NCI-H1436 (cell line): ENCODE measurements at places on chromosomes 12 and 14.

DNA sequence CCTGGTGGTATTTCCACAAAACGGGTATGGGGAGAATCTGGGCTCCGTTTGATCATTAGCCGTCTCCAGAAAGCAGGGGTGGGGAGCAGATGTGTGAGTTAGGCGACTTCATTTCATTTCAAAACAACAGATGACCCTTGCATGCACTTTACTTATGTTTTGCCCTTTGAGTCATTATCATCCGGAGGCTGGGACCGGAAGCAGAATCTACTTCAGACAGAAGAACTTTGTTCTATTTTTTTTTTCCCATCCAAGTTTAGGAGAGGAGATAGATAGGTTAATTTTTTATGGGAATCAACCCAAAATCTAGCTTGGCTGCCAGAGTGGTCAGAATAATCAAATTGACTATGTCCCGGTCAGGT lies 31.3 kb upstream of the CMAS start:
- DNase-seq, result no peak

GRCh38 chr12:110896559-110896958 lies 23.8 kb downstream of the MYL2 start:
- DNase-seq, result no peak

- DNase-seq, result no peak
Measured at GRCh38 chr12:77161944-77162343, 96.6 kb upstream of the E2F7 start.

DNA sequence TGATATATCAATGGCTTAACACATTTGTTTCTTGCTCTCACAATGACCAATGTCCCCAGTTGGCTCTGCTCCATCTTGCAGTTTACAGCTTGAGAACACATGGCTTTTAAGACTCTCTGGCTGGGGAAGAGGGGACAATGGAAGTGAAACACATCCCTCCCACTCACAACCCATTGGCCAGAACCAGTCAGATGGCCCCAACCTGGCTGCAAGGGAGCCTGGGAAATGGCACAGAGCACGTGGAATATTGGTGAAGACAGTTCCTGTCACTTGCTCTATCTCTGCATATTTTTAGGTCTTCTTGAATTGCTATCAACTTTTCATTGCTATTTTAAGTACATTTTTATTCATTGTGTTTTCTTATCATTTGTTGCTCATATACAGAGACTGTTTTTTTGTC lies 345.4 kb downstream of the MED13L start:
- DNase-seq, result no peak

DNA sequence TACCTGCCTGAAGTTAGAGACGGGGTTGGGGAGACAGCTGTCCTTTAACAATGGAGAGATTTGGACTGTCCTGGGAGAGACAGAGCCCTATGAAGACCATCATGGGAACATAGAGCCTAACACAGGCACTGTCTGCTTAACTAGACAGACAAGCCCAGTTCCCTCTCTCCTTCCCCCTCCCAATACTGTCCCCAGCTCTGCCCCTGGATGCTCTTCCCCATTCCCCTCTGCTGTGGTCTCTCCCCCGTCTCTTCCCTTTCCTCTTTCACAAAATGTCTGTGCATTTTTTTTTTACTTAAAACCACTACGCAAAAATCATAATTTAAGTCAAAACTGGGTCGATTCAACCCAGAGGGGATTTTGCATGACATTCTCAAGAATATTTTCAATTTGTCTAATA lies 232.9 kb downstream of the CHST11 start:
- DNase-seq, result no peak

GRCh38 chr14:48023881-48024280 lies 348.5 kb upstream of the MDGA2 start:
- no peak for DNase-seq

DNA sequence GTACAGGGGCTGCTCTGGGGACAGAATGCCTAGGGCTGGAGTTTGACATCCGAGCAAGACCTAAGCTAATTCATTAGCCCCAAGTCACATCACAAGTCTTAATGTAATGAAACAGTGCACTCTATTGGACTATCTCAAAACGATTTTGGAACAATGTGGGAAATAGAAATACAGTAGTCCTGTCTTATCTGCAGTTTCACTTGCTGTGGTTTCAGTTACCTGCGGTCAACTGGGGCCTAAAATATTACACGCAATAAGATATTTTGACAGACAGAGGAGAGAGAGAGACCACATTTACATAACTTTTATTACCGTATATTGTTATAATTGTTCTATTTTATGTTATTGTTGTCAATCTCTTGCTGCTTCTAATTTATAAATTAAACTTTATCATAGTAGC lies 21.1 kb downstream of the MOAP1 start:
- DNase-seq, result no peak

DNA sequence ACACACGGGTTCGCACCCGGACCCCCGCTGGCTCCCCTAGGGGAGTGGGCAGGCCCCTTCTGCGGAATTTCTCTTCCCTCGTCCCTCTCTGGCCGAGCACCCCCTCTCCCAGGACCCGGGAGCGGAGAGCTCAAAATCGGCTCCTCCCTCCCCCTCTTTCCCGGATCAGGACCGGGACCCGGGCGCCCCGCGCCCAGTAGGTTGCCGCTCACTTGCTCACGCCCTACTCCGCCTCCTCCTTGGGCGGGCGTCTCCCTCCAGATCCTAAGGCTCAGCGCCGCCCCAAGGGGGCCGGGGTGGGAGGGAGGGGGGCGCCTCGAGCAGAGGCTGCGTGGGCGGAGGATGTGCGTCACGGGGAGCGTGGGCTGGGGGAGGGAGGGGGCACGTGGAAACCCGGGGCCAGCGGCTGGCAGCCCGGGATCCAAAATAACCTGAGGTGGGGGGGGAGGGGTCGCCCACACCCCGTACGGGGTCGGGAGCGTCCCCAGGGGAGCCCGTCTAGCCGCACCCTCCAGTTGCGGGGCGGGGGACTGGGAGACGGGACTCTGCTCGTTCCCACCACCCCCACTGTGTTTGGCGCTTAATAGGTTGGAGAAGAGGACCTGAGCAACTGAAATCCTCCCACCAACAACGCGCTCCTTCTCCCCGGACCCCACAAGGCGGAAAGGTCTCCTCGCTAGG lies 1.8 kb upstream of the NAB2 start:
- DNase-seq, result peak; percentile 87

DNA sequence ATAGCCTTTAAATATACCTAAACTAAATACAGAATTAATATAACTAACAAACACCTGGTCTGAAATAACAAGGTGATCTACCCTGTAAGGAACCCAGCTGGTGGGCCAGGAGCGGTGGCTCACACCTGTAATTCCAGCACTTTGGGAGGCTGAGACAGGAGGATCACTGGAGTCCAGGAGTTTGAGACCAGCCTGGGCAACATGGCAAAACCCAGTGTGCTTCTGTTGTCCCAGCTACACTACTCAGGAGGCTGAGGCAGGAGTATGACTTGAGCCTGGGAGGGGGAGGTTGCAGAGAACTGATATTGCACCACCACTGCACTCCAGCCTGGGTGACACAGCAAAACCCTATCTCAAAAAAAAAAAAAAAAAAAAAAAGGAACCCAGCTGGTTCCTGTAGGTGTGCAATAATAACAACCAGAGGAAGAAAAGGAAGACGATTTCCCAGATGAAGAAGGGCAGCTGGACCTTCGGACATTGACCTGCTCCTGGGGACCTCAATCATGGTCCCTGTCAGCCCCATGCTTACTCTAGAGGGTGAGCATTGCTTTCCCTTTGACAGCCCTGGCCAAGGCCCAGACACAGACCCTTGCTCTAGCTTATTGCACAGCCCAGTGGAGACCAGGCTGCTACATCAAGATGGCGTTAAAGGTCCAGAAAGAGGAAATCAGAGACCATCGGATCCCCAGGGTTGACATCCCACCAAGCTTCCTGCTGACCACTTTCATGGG lies 5.4 kb downstream of the FOS start:
- DNase-seq, result no peak

DNA sequence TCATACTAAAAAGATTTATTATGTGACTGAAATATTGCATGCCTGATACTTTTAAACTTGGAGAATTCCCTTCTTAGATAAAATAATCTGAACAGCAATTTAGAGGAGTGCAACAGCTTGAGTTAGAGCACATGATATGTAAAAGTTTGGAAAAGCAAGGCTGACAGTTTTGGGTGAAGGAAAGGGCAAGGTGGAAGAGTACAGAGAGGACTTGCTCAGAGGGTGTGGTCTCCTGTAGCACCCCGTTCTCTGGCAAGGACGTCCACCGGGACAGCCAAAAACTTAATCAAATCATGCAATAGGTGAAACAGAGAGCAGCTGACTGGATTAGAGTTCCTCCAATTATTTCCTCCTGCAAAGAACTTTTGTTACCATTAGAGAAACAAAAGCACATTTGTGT lies 65.2 kb upstream of the PDZRN4 start:
- DNase-seq, result no peak
